ENCODE measurements at places on chromosomes 1 and 21.

GRCh38 chr1:81998165-81998564, 197.4 kb downstream of the ADGRL2 start:
- DNase-seq: no peak

DNA sequence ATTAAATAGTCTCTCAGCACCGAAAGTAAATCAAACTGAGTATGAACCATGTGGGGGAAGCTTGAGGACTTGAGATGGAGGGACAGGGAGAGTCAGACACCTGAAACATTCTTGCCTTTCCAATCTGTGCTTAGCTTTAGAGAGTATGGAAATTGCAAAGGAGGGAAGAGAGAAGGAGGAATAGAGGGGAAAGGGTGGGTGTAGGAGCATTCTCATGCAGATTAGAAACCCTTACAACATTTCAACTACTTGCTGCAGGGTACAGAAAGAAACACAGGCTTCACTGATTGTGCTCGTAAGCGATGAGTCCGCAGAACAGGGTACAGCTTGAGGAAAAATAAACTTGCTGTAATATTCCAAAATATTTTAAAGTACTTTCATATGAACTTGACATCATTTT, 73.8 kb downstream of the NIBAN1 start:
- DNase-seq: no peak

DNA sequence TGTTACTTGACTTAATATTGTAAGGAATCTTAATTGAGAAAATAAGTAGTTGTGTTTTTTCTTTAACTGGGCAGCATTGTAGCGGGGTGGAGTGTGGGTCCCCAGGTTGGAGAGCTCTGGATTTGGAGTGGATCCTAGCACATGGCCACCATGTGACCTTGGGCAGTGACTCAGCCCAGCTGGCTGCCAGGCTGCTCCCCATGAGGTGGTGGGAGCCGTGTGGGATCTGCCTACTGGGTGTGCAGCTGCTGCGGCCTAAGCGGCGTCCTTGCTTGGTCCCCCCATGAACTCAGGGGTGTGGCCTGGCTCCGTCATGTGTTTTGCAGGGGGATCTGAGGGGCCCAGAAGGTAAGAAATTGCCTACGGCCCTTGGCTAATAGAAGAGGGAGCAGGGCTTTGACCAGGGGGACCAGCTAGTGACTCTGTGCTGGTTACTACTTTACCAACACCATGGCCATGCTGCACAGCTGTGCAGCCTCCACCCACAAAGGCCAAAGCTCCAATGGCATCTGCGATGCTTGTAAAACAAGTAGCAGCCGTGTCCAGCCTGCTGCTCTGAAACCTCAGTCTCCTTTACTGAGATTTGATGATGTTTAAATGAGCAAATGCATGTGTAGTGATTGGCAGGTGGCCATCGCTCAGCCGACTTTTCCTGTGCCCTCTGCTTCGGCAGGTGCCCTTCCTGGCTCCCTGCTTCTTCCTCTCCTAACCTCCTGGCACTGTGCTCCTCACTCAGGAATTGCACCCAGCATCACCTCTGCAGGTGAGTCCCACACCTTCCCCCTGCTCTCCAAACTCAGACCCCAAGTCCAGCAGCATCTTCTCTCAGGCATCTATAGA, 68.3 kb downstream of the ADARB1 start:
- DNase-seq: peak; percentile 86

- DNase-seq: no peak
Measured at GRCh38 chr1:157132616-157133167, 5.5 kb downstream of the ETV3 start.

DNA sequence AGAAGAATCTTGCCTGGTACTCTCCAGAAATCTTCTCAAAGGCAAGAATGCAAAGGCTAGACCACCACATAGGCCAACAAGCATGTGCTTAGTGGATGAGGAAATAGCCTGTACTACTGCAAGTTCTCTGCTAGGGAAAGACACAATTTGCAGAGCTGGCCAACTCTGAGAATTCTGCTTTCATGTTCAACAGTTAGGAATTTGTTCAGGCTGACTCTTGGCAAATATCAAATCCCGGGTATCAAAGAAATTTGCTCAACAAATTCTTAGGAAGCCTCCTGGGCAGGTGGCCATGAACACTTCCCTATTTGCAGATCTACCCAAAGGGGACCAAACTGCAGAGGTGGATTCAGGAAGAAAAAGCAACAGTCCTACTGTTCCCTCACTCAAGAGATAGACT, 15.0 kb upstream of the H3-3A start:
- DNase-seq: no peak

GRCh38 chr1:56575865-56576264, 3.5 kb downstream of the PLPP3 start:
- DNase-seq: no peak

DNA sequence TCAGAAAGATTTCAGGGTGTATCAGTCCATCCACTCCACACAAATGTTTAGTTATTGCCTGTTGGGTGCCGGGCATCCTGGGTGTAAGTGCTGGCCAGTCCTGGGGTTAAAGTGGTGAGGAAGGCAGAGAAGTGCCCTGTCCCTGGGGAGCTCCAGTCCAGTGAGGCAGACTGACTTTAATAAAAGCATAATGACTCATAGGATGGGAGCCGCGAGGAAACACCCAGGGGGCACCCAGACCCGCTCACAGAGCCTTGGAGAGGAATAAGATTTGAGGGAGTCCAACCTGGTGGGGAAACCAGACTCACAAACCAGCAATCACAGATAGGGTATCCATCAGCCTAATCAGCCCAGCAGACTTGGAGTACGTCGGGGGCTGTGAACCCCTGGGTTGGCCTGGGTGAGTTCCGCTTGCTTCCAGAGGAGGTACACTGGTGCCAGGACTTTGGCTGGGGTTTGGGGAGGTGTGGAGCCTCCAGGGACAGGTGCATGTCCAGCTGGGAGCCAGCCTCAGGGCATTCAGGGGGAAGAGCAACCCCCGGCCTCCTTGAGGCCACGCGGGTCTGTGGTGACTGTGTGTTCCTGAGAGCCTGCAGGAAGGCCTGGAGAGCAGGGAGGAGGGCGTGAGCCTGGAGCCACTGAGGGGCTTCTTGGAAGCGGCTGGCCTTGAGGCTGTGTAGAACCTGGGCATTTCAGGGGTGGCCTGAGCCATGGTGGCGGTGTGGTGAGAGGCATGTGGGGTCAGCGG, 3.7 kb downstream of the PEAR1 start:
- DNase-seq: no peak

- no peak for DNase-seq
Measured at GRCh38 chr1:56355422-56355821, 223.9 kb downstream of the PLPP3 start.

DNA sequence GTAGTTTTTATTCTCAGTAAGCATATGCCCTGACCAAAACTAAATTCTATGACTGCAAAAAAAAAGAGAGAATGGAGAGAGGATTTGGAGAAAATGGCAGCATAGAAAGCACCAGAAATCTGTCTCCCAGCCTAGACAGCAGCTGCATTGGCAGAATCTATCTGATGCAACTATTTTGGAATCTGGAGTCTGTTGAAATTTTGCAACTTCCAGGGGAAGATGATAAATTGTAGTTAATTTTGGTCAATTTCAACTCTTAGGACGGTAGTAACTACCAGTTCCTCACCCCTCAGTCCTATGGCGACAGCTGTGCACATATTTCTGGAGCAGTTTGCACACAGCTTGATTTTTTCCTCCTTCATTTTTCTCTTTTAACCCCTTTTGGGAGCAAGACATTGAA, 10.9 kb downstream of the EXO5 start:
- DNase-seq: no peak

- DNase-seq: no peak
Measured at GRCh38 chr1:32023351-32023750, 9.7 kb downstream of the KHDRBS1 start.

DNA sequence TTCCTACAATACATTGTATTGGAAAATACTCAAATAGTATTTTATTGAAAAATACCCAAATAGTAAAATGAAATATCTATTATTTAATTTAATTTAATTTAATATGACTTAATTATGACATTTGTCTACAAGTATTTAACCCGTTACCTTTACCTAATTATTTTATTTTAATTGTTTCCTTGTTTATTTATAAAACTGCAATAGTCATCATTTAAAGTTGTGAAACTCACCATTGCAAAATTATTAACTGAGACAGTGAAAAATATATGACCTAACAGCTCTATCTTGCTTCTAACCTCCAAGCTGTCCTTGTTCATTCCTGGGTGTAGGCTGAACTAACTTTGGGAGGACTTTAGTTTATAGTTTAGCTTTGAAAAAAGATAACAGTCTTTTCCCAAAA, 300.6 kb upstream of the POGK start:
- no peak for DNase-seq

- no peak for DNase-seq
Measured at GRCh38 chr1:177912991-177913390, 56.9 kb downstream of the SEC16B start.

- no peak for DNase-seq
Measured at GRCh38 chr1:96525657-96526557, 195.7 kb upstream of the PTBP2 start.

DNA sequence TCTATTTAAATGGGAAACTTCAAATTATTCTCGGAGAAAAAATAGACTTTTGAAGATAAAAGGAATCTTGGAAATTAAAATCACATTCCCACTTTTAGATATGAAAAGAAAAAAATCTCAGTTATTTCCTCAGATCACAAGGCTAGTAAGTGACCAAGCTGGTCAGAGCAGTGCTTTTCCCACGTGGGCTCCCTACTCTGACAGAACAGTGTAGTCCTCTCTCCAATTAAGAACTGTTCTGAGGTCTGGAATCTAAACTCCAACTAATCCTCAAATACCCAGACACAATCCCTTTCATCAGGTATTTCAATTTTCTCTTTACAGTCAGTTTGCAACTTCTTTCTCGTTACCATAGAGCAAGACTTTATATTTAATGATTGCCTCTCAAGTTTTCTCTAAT, 50.6 kb downstream of the RGS21 start:
- DNase-seq: no peak

DNA sequence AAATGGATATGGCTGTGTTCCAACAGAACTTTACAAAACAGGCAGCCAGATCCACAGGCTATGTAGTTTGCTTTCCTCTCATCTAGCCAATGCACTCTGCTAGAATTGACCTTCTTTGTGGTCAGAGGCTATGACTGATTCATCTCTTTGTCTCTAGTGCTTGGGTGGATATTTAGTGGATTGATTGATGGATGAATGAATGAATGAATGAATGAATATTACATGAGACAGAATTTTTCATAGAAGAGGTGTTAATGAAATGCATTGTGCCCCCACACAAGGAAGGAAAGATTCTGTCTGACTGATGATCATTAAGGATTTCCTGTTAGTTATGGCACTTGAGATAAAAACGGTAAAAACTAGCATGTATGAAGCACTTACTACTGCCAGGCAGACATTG, 50.5 kb upstream of the ZYG11A start:
- no peak for DNase-seq

DNA sequence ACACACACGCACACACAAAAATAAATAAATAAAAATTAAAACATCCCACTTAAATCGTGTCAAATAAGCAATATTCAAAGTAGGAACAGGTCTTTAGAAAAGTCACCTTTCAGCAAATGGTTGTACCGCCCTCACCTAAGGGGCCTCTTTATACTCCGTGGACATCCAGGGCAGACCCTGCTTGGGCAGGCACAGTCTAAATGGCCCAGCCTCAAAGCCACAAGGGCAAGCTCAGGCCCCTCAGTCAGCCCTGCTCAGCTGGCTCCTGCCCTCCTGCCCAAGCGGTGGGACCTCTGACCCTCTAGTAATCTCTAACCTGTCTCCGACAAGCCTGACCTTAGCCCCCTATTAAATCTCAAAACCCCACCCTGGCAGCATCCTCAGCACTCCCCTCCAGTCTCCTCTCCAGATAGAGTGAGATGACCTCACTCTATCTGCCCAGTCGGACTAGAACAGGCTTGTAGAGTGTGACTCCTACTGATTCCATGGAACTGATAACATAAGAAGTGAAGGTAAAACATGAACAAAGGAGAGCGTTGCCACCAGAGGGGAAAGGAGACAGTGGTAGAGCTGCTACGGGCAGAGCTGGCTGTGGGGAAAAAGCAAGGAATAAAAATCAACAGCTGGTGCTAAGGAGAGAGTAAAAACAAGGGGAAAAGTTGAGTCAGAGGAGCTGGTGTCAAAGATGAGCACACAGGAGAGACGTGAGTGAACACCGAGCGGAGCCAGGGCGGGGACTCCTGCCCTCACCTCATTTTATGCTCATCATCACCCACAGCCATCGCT, 36.0 kb downstream of the SIPA1L2 start:
- DNase-seq: no peak

- no peak for DNase-seq
Measured at GRCh38 chr1:6507461-6507911, 16.0 kb upstream of the PLEKHG5 start.

DNA sequence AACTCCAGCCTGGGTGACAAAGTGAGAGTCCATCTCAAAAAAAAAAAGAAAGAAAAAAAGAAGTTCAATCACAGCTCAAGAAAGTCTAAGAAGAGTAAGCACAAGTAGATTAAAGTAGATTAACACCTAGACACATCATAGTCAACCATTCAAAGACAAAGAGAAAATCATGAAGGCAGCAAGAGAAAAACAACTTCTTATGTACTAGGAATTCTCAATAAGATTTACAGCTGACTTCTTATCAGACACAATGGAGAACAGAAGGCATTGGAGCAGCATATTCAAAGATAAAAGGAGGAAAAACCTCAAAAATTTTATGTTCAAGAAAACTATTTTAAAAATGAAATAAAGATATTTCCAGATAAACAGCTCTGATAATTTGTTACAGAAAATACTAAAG, 147.3 kb downstream of the LBR start:
- DNase-seq: no peak

GRCh38 chr1:7491109-7491817, 279.8 kb upstream of the VAMP3 start:
- DNase-seq: no peak

DNA sequence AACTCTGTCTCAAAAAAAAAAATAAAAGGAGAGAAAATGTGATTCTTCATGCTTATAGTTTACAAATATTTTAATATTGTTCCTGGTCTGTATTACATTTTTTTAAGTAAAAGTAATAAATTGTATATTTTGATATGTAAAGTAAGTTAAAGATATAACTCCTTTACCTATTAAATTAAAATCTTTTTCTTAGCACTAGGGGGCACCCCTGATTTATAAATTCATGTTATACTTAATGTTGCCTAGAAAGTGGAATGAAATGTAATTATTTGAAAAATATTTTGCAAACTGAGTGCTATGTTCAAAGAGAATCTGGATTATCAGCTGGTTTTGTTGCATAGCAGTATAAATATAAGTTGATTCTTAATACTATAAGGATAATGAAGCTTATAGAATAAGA, 49.2 kb downstream of the RALGPS2 start:
- no peak for DNase-seq

Data from aorta (tissue), 5 donors.